HCT116 (cell line): ENCODE measurements at places on chromosomes 5 and 9. TPM values are rescaled to one million over a fixed set of nuclear protein-coding genes. Genes with fewer than 3 reads are reported as not detected.

The HMMR gene
- 54.9 TPM for total RNA-seq

The DIRAS2 gene
- total RNA-seq, result not detected

The TRIM52 gene
- total RNA-seq, result 7.6 TPM

The SHOC1 gene
- 1.1 TPM for total RNA-seq

The ELAVL2 gene
- not detected for total RNA-seq

The REEP2 gene
- total RNA-seq, result 4.9 TPM

The C8G gene
- 2.1 TPM for total RNA-seq

The FOXI1 gene
- total RNA-seq, result not detected

- H3K36me3 ChIP-seq, result no peaks in the 10 kb centered on the region
- H3K27me3 ChIP-seq, result no peaks in the 10 kb centered on the region
These were observed 42.2 kb downstream of the ERP44 start for GRCh38 chr9:100056561-100056960.

- H3K27ac ChIP-seq, result no peak overlapping the region
- H3K36me3 ChIP-seq, result no peaks in the 10 kb centered on the region
- H3K4me3 ChIP-seq, result no peak overlapping the region
- no peaks in the 10 kb centered on the region for H3K4me1 ChIP-seq
- H3K27me3 ChIP-seq, result no peaks in the 10 kb centered on the region
- DNase-seq, result no peak
These were observed 136.1 kb upstream of the DMAC1 start for GRCh38 chr9:7935681-7936080.

- peaks cover 28% of the 10 kb centered on the region for H3K4me1 ChIP-seq
- DNase-seq, result no peak
- no peaks in the 10 kb centered on the region for H3K27me3 ChIP-seq
- H3K36me3 ChIP-seq, result peaks cover 15% of the 10 kb centered on the region
These were observed 22.5 kb downstream of the DYNC2I2 start for GRCh38 chr9:128634111-128634510.

GRCh38 chr5:131883984-131884383, 61.5 kb downstream of the MEIKIN start:
- no peak overlapping the region for H3K4me3 ChIP-seq
- no peak for DNase-seq
- no peaks in the 10 kb centered on the region for H3K36me3 ChIP-seq
- H3K27me3 ChIP-seq, result no peaks in the 10 kb centered on the region

- no peak overlapping the region for H3K27ac ChIP-seq
- H3K36me3 ChIP-seq, result no peaks in the 10 kb centered on the region
- no peak overlapping the region for H3K4me3 ChIP-seq
- peaks cover 31% of the 10 kb centered on the region for H3K4me1 ChIP-seq
- DNase-seq, result no peak
These were observed 2.4 kb downstream of the POLR3G start for GRCh38 chr5:90477073-90477472.

DNA sequence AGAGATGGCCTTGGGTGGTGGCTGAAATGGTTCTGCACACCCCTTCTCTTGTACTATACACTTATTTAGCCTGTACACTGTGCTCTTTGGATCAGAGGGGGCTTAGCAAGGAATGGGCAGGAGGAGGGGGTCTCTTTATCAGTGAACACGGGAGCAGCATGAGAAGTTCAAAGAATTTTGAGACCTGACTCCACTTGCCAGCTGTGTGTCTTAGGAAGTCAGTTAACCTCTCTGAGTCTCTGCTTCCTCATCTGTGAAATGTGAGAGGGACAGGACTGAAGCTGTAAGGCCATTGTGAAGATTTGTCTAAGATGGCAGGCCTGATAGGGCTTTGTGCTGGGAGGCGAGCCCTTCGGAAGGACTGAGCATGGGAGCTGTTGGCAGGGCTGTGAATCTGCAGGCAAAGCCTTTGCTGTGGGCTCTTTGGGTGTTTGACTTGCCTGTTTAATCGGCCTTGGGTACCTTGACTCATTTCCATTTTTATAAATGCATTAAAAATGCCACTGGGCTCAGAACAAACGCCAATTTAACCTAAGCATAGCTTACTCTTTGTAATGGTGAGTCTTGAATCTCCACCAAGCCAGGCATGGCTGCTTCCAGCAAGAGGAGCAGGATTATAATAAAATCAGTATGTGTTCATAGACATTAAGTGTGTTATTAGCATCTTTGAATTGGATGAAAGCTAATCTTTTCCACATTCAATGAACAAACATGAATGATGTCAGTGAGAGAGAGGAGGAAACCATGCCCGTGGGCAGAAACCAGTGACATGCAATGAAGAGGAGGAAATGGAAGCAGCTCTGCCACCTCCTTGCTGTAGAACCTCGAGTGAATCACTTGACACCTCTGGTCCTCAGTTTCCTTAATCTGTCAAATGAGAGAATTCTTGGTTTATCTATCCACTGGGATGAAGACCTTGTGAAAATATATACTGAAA, 89.4 kb downstream of the MACROH2A1 start:
- H3K27ac ChIP-seq, result no peak overlapping the region
- no peak for DNase-seq
- H3K27me3 ChIP-seq, result no peaks in the 10 kb centered on the region
- no peaks in the 10 kb centered on the region for H3K4me1 ChIP-seq
- no peaks in the 10 kb centered on the region for H3K36me3 ChIP-seq
- H3K4me3 ChIP-seq, result no peak overlapping the region

DNA sequence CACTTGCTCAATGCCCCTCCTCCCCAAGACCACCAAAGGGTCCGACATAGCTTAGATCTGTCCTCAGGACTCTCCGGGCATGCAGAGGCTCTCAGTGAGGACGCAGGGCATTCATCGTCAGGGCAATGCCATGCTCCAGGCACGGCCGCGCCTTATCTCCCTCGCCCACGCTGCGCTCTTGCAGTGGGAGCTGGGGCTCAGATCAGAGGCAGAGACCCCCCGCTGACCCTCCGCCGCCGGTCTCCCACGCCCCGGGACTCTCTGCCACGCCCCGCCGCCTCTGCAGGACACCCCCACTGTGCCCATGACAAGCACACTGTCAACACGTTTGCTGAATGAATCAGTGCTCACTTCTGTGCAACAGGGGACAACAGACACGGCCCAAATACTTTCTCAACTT, 140.7 kb downstream of the ADAMTS2 start:
- H3K27me3 ChIP-seq, result no peaks in the 10 kb centered on the region
- H3K36me3 ChIP-seq, result no peaks in the 10 kb centered on the region
- no peak overlapping the region for H3K4me3 ChIP-seq
- no peak overlapping the region for H3K27ac ChIP-seq
- no peaks in the 10 kb centered on the region for H3K4me1 ChIP-seq

DNA sequence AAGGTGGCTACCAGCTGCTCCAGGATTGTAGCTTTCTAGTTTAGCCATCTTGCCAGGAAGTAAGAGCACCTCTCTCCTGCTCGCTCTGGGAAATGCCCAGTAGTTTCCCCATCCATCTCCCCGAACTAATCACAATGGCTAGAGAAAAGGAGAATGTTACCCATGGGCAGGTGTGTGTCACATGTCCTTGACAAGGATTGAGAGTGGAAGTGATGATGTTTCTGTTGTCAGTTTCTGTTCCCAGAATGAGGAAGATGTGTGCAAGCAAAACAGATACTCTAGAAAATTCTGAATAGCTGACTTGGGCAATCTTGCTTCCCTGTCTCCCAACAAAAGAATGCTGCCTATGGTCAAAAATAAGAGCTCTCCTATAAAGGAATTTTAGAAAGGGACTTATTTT, 429.5 kb downstream of the EBF1 start:
- no peaks in the 10 kb centered on the region for H3K4me1 ChIP-seq
- H3K27ac ChIP-seq, result no peak overlapping the region
- no peaks in the 10 kb centered on the region for H3K36me3 ChIP-seq
- DNase-seq, result no peak

GRCh38 chr9:35822926-35823325, 5.6 kb downstream of the FAM221B start:
- H3K4me3 ChIP-seq, result no peak overlapping the region
- no peaks in the 10 kb centered on the region for H3K36me3 ChIP-seq
- no peak for DNase-seq

GRCh38 chr5:68749631-68750030, 344.2 kb upstream of the SLC30A5 start:
- H3K27ac ChIP-seq, result no peak overlapping the region
- H3K36me3 ChIP-seq, result no peaks in the 10 kb centered on the region
- H3K4me1 ChIP-seq, result no peaks in the 10 kb centered on the region
- no peak for DNase-seq
- H3K4me3 ChIP-seq, result no peak overlapping the region

DNA sequence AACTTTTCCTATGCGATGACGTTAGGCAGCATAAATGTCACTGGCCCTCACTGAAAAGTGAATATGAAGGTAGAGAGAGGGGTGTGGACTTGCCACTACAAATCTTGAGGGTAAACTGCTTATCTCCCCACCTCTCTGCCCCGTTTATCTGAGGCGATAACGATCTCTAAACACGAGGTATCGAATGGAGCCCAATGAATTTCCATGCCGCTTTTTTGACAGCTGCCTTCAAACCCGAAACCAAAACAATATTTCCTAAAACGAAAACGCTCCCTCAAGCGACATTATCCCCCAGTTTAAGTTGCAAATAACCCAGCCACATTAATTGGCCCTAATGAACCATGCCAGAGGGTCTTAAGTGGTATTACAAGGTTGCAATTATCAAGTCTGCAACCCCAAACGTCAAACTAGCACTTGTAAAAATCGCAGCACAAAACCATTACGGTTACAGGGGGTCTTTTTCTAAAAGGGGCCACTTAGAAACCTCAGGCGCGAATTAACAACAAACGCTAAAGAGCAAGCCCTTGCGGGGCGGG, 1.4 kb downstream of the NR3C1 start:
- H3K4me3 ChIP-seq, result peak overlapping the region; percentile 77
- H3K27ac ChIP-seq, result no peak overlapping the region
- H3K36me3 ChIP-seq, result peaks cover 6% of the 10 kb centered on the region; the same call in 1 of the 2 replicates
- H3K27me3 ChIP-seq, result no peaks in the 10 kb centered on the region
- H3K4me1 ChIP-seq, result peaks cover 9% of the 10 kb centered on the region; the same call in 1 of the 2 replicates

DNA sequence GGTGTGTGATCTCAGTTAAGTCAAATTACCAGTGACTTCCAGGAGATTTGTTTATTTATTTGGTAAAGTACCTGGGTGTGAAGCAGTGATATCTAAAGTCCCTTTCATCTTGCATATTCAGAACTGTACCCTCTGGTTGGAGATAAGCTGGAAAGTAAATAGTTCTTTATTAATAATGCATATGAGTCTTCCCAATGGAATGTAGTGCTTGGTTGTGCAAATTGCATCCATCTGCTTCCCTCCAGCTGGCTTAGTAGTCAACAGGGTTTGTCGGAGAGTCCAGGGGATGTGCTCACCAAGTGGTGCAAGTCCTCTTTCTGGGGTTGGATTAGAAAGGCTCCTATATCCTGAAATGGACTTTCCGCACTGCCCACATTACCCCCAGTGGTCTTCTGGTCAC, 42.0 kb downstream of the TRPM3 start:
- H3K4me1 ChIP-seq, result no peaks in the 10 kb centered on the region
- no peak for DNase-seq
- H3K27ac ChIP-seq, result no peak overlapping the region
- no peak overlapping the region for H3K4me3 ChIP-seq
- no peaks in the 10 kb centered on the region for H3K36me3 ChIP-seq

- no peak for DNase-seq
- no peaks in the 10 kb centered on the region for H3K36me3 ChIP-seq
- no peaks in the 10 kb centered on the region for H3K27me3 ChIP-seq
- H3K4me1 ChIP-seq, result peaks cover 28% of the 10 kb centered on the region
- no peak overlapping the region for H3K4me3 ChIP-seq
These were observed 104.5 kb downstream of the VAV2 start for GRCh38 chr9:133887540-133888047.

DNA sequence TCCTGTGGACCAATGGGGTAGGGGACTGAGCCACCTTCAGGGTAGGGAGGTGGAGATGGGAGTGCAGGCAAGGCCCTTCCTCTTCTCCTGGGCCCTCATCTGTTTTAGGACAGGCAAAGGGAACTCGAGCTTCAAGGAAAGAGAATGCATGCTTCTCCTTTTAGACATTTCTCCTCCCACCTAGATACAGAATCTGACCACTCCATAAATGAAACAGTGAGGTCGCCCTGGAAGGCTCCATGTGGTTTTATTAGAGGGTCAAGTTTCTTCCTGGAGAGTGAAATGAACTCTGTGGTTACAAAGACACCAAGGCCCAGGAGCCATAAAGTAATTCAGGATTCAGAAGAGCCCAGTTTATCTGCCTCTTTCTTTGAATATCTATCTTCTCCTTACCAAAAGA, 14.9 kb downstream of the LHFPL2 start:
- DNase-seq, result no peak
- H3K36me3 ChIP-seq, result peaks cover 2% of the 10 kb centered on the region; the same call in 1 of the 2 replicates
- H3K4me1 ChIP-seq, result peaks cover 5% of the 10 kb centered on the region; the same call in 1 of the 2 replicates
- H3K27ac ChIP-seq, result no peak overlapping the region
- no peak overlapping the region for H3K4me3 ChIP-seq

- peaks cover 13% of the 10 kb centered on the region for H3K4me1 ChIP-seq
- no peak for DNase-seq
- no peak overlapping the region for H3K27ac ChIP-seq
These were observed 1.4 kb downstream of the ZNF622 start for GRCh38 chr5:16464231-16464630.

DNA sequence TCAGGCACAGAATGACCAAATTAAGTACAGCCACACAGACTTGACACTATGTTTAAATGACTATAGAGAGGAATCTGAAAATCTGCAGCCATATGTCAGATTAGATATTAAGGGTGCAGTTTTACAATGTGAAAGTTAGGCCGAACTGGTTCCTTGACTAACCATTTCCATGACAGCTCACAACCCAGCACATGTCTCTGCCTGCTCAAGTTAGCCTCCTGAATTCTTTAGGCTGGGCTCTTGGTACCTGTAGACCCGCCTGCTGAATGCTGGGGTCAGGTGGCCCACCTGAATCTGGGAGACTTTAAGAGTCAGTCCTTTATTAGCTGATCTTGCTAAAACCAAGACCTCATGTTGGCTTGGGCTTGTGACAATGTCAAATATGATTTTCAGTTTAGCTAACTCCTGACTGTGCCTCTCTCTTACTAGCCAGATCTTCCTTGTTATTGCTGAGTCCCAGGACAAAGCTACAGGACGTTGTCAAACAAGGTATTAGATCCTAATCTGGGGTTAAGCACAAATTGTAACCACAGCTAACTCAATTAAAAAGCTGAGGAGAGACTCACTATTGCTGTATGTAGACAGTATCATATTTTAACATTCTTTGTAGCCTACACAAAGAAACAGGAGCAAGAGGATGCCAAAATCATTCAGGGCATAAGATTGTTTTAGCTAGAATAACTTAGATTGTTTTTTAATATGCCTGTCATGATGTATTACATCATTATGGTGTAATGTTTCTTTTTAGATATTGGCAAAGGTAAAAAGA, 490.9 kb downstream of the SEMA5A start:
- H3K27ac ChIP-seq, result no peak overlapping the region
- no peaks in the 10 kb centered on the region for H3K36me3 ChIP-seq
- no peaks in the 10 kb centered on the region for H3K4me1 ChIP-seq
- no peak for DNase-seq

GRCh38 chr9:114314256-114314867, 8.5 kb upstream of the ORM1 start:
- no peaks in the 10 kb centered on the region for H3K36me3 ChIP-seq
- H3K4me3 ChIP-seq, result no peak overlapping the region
- no peak overlapping the region for H3K27ac ChIP-seq
- H3K27me3 ChIP-seq, result no peaks in the 10 kb centered on the region
- DNase-seq, result no peak
